Femur (tissue), 1 donor: ENCODE measurements at places on chromosomes 4 and X.
A peak's percentile ranks its signal among the peaks of the same experiment; 100 is the strongest.

GRCh38 chr4:174189392-174190015 is 94.0 kb downstream of the FBXO8 start:
- no peak for DNase-seq

- no peak for DNase-seq
Measured at GRCh38 chrX:78384486-78384885, 57.1 kb upstream of the CYSLTR1 start.

GRCh38 chr4:3530663-3531254 is 1.5 kb downstream of the LRPAP1 start:
- no peak for DNase-seq

GRCh38 chrX:115029869-115030570 is 12.6 kb upstream of the IL13RA2 start:
- no peak for DNase-seq

DNA sequence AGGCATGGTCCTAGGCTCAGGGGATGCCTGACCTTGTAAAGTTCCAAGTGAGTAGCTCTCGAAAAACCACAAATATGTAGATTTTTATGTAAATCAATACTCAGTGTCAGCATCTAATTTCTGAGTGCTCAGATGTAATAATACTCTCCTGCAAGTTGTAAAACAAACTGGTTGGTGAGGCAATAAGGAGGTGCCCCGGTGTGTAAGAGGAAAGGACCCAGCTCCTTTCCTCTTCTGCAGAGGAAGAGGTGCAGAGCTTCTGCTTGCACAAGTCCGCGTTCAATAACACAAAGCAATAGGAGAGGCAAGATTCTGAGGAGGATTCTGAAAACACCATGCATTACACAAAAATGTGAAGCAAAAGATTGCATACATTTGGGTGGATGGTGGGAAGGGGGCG is 43.6 kb upstream of the ENPP6 start:
- no peak for DNase-seq

DNA sequence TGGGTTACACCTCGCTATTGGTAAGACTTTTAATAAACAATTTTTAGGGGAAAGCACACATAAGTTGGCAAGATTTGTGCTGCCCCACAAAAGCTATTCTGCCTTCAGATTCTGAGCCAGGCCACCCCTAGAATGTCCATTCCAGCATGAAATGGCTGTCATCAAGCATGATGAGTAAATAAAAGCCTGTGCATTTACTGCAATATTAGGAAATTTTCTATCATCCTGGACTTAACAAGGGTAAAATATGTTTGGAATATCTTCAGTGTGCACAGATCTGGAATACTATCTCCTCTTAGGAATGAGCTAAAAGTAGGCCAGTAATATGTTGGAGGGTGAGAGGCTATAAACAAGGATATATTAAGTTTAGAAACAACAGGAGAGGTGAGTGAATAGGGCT is 510.9 kb downstream of the ANKRD50 start:
- DNase-seq = no peak

- no peak for DNase-seq
Measured at GRCh38 chrX:115602729-115603389, 41.9 kb downstream of the PLS3 start.

- DNase-seq = no peak
Measured at GRCh38 chrX:80432863-80433262, 12.6 kb downstream of the TENT5D start.

DNA sequence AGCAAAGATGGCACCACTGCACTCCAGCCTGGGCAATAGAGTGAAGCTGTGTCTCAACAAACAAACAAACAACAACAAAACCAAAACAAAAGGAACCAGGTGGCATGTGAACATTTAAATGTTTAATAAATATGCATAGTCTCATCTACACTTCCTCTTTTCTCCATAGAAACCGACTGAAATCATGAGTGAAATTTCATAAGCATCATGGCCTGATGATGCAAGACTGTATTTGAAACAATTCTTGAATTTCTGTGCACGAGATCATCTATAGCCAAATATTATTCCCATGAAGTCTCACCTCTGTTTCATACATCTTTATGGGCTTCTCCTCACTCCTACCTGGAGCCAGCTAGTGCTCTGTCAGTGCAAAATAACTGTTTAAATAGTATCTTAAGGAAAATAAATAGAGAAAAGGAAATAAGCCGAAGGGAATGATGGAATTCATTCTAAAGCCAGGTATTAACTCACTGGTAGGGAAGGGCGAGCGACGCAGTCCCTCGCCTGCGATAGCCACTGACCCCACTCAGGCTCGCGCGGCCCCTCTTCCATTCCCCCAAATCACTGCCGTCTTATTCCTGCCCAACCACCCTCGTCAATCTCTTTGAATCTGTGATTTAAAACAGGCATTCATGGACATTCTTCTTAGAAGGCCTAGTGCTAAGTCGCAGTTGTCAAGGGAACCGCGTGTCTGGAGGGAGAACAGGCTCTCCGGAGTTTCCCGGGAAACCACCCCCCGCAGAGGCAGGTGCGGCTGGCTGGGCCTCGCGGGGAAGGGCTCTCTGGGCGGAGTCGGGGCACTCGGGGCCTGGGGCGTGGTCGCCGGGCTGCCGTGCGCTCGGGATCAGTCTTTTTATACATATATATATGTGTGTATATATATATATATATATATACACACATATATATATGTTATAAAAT is 52.4 kb upstream of the TRIM2 start:
- DNase-seq = peak; percentile 80

DNA sequence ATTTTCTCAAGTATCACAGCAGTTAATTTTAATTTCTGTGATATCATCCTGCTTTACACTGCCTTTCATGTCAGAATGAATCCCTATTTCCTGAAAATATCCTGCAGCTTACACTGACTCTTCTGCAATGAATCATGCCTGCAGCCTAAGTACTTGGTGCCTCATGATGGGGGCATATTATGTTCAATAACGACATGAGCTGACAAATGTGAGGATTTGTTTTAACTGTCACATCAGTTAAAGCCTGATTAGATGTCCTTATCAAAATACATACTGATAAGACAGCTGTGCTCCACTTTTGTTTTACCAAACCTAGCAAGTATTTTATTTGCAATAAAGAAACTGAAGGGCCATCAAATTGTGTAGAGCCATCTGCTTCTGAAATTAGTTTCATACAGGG is 359.9 kb upstream of the AGA start:
- no peak for DNase-seq

- DNase-seq = no peak
Measured at GRCh38 chrX:146243041-146243440, 425.4 kb downstream of the SLITRK2 start.

DNA sequence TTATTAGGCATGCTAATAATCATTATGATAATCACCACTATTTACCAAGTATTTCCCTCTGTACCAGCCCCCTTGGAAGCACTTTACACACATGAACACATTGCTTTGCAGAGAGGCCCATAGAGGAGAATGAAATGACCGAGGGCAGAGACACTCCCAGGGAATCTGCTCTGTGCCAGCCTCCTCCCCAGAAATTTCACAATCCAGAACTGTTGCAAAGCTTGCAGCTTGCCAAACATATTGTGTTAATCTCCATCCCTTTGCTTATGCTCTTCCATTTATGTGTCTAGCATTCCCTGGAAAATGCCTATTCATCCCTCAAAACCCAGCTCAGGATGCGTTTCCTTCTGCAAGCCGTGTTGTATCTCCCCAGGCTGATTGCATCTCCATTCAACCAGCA is 37.8 kb downstream of the CYTL1 start:
- DNase-seq = peak; percentile 67

GRCh38 chr4:8201321-8201781 is 2.3 kb downstream of the SH3TC1 start:
- no peak for DNase-seq

GRCh38 chr4:121003863-121004262 is 68.5 kb downstream of the NDNF start:
- no peak for DNase-seq

DNA sequence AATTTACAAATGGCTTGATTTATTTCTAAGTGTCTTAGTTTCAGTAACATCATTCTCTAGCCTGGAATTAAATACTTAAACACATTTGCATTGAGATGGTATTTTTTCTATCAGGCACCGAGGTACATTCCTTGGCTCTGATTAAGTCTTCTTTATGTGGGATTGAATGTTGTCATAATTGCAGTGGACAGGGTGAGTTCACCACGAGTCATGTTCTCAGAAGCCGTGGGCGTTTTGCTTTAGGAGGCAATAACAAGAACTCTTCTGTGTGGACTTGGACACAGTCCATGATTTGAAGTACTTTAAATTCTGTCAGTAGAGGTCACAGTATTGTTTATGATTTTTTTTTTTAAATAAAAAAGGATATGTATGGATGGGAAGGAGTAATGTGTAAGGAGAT is 57.1 kb upstream of the EFHC2 start:
- peak; percentile 18 for DNase-seq

GRCh38 chrX:109600237-109600651 is 24.7 kb downstream of the KCNE5 start:
- peak; percentile 70 for DNase-seq

GRCh38 chr4:107509615-107510014 is 210.4 kb downstream of the PAPSS1 start:
- DNase-seq = no peak

- DNase-seq = peak; percentile 17
Measured at GRCh38 chrX:76428243-76429130, 977 bp downstream of the MAGEE1 start.

- peak; percentile 50 for DNase-seq
Measured at GRCh38 chr4:7121174-7121573, 53.3 kb upstream of the GRPEL1 start.

DNA sequence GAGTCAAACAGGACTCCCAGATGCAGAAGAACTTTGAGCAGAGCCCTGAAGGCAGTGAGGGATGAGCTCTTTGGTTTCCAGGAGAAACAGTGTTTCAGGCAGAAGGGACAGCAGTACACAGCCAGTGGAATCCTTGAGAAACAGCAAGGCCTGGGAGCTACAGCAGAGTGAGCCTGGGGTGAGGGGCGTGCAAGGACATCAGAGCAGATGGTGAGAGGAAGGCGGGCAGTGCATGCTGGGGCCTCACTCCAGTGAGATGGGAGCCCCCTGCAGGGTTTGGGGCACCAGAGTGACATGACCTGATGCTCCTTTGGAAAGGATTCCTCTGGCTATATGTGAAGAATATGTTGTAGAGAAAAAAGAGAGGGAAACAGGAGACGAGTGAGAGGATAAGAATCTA is 98.1 kb upstream of the EGFL6 start:
- DNase-seq = no peak

DNA sequence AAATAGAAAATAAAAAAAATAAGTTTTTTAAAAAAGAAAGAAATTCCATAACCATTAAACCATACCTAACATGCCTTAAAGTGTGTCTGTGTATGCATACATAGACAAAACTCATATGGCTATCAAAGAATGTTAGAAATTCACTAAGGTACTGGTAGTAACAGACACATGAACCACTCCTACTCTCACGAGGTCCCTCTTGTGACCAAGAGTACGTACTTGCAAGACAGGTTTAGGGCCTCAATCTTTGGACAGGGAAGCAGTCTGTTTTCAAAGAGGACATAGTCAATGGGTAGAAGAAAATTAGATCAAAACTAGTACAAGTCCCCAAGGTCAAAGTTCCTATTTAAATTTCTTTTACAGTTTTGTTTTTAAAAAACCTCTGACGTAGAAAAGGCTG is 117.3 kb downstream of the CHM start:
- DNase-seq = no peak

DNA sequence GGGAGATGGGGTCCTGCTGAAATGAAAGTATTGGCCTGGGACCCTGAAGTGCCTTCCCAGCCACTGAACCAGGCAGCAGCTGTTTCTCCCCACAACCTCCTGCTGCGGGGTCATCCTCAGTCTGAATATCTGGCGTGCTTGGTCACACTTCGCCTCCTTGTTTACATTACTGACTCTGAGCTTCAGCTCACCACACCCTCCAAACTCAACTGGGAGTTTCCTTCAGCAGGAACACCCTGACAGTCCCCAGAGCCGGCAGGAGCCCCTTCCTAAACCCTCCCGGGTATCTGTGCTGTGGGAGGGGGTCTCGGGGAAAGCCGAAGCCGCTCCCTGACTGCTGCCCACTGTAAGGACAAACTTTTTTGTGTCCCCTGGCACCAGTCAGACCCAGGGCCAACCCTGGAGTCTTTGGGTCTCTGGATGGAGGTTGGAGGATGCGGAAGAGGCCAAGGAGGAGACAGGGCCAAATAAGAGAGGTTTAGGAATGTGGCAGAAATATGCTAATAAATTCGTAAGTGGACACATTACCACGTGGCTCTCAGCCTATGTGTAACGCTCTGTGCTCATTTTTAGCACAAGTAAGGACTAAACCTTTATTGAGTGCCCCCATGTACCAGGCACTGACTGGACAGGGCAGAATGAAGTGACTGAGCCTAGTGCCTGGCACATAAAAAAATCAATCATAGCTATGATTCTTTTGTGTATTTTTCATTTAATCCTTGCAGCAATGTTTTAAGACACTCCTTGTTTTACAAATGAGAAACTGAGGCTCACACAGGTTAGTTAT is 20.7 kb downstream of the FHDC1 start:
- DNase-seq = peak; percentile 39

DNA sequence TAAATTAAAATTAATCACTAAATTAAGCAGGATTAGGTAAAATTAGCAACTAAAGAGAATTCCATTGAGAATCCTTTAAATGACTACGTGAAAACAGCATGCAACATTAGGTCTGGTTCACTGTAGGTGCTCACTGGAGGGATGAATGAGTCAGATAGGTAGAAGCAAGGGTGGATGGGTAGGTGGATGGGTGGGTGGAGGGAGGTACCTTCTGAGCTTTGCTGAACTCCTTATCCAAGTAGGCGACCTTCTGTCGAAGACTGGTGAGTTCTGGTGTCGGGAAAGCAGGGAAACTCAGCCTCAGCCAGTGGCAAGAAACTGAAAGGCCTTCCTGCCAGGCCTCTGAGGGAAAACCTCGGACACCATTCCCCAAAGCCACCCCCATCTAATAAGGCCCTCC is 3.0 kb downstream of the GRIPAP1 start:
- DNase-seq = no peak

DNA sequence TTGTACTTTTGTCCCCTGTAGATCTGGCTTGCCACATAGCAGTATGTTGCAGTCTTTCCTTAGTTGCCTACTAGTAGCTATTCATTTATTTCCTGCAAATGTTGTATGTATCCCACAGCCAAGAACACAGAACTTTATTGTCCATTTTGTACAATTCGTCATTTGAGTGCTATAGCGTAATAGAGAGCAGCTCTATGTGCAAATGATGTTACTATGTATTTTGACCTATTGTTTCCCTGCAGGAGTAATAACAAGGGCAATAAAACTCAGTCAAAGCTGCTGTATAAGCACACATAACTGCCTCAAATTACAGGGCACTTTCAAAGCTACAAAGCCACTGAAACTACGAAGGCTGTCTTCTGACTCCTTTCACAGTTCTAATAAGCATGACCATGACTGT is 48.1 kb downstream of the NRK start:
- no peak for DNase-seq

GRCh38 chr4:149409555-149409962 is 406.1 kb downstream of the IQCM start:
- peak; percentile 32 for DNase-seq

DNA sequence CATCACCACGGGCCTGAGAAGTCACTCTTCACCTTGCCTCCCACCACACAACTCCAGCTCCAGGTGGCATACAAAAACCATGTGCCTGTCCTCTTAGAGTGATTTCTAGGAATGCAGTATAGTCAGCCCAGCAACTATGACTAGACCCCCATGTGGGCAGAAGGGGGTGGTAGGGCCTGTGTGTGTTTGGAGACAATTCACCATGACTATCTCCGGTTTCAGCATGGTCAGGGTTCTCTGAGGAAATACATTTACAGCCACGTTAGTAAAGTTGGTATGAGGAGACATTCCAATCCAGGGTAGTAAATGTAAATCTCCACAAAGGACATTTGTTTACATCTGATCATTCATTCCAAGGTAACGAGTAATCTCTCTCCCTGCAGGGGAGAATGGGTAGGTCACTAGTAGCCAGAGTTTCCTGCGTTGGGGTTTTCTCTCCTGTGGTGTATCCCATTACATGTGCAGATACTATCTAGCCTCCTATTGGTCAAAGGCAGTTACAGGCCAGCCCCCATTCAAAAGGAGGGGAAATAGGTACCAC is 4.2 kb upstream of the MTMR1 start:
- DNase-seq = no peak
